ENCODE measurements at places on chromosomes 4 and X. TPM values are rescaled to one million over a fixed set of nuclear protein-coding genes. Genes with fewer than 3 reads are reported as not detected.

DNA sequence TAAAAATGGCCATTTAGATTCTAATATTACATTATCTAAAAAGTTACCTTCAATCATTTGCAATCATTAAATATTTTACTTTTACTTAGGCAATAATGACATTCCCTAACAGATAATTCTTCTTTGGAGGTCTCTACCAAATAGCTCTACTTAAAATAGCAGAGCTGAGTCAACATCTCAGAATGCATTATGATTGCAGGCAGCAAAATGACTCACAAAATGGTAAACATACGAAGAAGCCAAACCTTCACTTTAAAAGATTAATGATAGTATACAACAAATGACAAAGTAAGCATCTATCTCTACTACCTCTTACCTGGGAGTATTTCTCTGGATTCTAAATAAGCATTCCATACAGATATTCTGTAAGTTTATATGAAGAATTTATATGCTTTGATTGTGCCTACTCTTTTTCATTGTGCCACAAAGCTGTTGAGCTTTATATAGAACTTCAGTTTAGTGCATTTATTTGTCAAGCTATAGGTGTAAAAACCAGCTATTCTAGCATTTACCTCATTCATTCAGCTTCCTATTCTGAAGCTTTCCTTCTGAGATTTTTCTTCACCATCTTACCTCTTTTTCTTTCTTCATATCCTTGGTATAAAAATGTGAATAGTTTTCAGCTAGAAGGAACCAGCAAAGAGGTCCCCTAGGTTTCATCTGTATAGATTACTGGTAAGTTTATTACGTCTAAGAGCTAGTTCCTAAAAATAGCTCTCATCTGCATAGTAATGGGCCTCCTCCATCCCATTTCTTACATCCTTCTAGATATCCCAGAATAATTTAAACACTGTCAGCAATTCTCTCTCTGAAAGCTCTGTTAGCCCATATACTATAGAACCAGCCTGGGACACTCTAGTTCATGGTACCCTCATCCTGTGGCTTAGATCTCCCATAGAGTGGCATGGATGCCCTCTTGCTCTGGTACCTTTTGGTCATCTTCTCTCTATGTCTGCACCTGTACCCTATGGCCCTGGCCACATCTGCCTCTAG lies 17.2 kb upstream of the SPCS3 start:
- no peak overlapping the region for H3K4me3 ChIP-seq
- peaks cover 8% of the 10 kb centered on the region for H3K27me3 ChIP-seq
- H3K27ac ChIP-seq, result no peak overlapping the region
- H3K4me1 ChIP-seq, result no peaks in the 10 kb centered on the region
- no peaks in the 10 kb centered on the region for H3K36me3 ChIP-seq

ASMTL gene
- total RNA-seq, result 64.2 TPM

ATP8A1 gene
- 5.1 TPM for total RNA-seq

CCDC149 gene
- total RNA-seq, result 5.0 TPM

GPR173 gene
- total RNA-seq, result 4.5 TPM

GRCh38 chrX:134727363-134727762 lies 69.1 kb upstream of the PLAC1 start:
- H3K4me3 ChIP-seq, result no peak overlapping the region
- no peaks in the 10 kb centered on the region for H3K27me3 ChIP-seq
- DNase-seq, result no peak
- no peak overlapping the region for H3K27ac ChIP-seq
- H3K4me1 ChIP-seq, result no peaks in the 10 kb centered on the region

PALLD gene
- total RNA-seq, result 15.7 TPM

NHSL2 gene
- total RNA-seq, result 5.7 TPM

ZNF732 gene
- total RNA-seq, result 13.4 TPM

Measured in H9 (cell line).